ENCODE measurements at places on chromosomes 7 and 10.

DNA sequence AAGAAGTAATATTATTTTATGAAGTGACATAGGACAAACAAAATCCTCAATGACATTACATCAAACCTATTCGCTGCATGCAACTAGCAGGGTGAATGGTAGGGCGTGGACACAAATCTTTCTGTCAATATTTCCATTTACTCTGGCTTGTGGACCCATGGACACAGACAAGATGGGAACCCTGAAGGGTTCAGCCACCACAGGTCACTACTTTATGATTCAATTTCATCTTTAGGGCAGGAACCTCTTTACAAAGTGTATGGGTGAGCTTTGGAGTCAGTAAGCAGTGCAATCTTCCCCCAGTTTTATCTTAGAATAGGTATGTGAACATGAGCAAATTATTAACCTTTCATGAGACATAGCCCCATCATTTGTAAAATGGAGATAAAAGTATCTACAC is 982.4 kb upstream of the LRRTM3 start:
- no peak for DNase-seq

GRCh38 chr7:130917669-130918128 is 183.7 kb upstream of the KLF14 start:
- no peak for DNase-seq

GRCh38 chr10:5002013-5002727 is 1.5 kb downstream of the AKR1C2 start:
- DNase-seq, result no peak

- DNase-seq, result no peak
These were observed 25.0 kb downstream of the CACUL1 start for GRCh38 chr10:118729641-118730258.

DNA sequence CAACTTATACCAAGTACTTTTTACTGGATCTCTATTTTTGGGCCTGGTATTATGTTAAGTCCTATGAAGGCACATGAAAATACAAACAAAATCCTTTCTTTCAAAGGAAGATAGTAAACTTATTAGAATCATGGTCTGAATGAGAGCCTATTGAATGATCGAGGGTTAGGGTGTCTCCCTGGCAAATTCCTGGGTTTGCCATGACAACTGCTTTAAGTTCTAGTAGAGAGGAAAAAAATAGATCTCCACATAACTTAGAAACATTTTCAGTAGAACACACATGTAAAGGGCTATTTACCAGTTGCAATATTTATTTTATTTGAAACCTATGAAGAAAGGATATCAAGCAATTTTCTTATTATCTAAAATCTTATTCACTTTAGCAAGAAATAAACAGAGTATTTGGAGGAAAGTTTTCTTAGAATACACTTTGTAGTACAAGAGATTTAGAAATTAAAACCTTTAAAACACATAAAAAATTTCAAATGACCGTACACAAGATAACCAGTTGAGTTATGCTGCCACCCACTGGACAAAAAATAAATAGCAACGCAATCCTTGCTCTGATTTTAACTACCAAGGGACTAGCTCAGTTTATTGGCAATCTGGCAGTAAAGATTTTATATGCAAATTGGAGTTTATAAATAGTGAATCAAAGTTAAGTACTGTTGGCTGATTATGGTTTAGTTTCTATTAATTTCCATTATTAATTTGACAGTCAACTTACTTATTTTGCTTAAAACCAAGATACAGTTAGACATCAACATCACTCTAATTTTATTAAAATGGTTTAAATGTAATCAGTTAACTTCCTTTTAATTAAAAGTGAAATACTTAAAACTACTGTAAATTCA is 33.9 kb downstream of the CACUL1 start:
- peak; percentile 62 for DNase-seq

- DNase-seq, result no peak
These were observed 4.8 kb downstream of the ANXA7 start for GRCh38 chr10:73408978-73409521.

- no peak for DNase-seq
These were observed 218.9 kb downstream of the DOCK4 start for GRCh38 chr7:111987115-111987826.

DNA sequence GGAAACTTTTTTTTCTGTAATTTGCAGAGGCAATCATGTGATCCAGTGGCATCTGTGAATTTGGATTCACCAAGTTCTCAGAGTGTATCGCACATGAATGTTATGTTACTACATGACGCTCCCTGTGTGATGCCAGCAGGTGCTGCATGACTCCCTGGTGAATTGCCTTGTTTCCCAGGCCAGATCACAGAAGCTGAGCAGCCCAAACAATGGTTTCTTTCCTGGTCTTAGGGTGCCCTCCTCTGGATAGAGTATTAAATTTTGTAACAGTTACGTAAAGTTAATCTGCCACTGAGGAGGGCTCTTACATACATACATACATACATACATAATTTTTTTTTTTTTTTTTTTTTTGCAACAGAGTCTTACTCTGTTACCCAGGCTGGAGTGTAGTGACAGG is 3.6 kb downstream of the ZSCAN21 start:
- DNase-seq, result no peak

DNA sequence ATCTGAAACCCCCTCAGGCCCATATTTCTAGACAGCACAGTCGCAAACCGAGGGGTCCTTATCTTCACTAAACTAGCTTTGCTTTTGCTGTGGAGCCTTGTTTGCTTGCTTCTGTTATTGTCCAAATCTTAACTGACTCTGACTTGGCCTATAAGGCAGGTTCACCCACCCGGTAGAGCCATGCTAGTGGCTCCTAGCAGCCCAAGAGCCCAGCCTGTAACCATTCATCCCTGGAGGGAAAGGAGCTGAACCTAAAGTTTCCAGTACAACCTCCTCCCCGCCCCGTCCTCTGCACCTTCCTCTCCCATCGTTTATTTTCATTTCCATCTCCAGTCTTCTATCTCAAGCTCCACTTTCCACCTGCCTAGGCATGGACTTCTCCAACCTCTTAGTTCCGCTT is 345.7 kb downstream of the PTPRN2 start:
- no peak for DNase-seq

DNA sequence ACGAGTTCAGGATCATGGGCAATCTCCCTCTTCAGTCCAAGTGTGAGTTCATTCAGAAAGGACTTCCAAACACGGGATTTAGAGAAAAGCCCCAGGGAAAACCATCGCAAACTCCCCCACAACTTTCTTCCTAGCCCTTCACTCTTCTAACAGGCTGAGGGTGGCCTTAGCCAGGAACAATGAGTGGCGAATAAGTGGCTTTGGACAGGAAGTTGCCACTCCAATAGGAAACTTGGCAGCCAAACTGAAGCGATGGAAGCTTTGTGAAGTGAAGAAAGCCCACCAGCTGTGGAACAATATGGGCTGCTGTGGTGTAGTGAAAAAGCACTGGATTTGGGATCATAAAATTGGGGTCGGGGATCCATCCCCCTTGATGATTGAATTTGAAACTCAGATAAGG is 193.2 kb downstream of the TEX36 start:
- no peak for DNase-seq

DNA sequence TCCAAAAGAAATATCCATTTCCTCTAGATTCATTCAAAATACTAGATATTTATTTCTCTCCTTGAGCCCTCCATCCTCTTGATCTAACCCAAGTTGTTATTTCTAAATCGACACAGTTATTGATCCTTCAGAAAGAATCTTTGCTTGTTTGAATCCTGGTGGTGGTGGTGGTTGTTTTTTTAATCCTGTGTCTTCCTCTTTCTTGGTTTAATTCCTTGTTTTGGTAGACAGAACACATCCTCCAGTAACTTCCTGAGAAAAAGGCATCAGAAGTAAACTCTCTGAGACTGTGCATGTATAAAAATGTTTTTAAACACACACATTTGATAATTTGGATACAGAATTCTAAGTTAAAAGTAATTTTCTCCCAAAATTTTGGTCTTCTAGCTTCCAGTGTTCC is 49.9 kb downstream of the SIRT1 start:
- no peak for DNase-seq

GRCh38 chr7:27111042-27111750 is 8.7 kb upstream of the HOXA2 start:
- no peak for DNase-seq

GRCh38 chr10:70715853-70716795 is 43.8 kb downstream of the ADAMTS14 start:
- DNase-seq, result no peak

DNA sequence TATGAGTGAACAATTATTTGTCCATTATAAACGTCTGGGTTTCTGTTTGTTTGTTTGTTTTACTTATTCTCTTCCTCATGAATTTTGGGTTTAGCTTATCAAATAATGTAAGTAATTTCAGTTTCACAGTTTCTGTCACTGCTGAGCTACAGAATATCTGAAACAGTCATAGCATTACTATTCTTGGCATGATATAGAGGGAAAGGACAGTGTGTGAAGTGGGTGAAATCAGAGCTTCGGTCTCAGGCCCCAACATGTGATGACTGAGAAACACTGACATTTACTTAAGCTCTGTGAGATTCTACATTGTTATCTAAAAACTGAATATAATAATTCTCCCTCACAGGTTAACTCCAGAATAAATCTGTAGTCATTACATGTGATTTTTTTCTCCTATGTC is 8.8 kb upstream of the OR6V1 start:
- no peak for DNase-seq

- no peak for DNase-seq
These were observed 629.1 kb downstream of the PARD3 start for GRCh38 chr10:34185998-34186397.

GRCh38 chr10:101646364-101646763 is 48.6 kb downstream of the FBXW4 start:
- no peak for DNase-seq

Data from stimulated activated CD8-positive, alpha-beta memory T cell treated with anti-CD3 and anti-CD28 coated beads, Interleukin-4, amount 100 ng/mL, for 4 hours (primary cell).